ENCODE measurements at places on chromosomes 1 and 21. TPM values are rescaled to one million over a fixed set of nuclear protein-coding genes. Genes with fewer than 3 reads are reported as not detected.

GPR25 gene
- total RNA-seq = not detected

TTLL10 gene
- total RNA-seq = not detected

ADCY10 gene
- 0.38 TPM for total RNA-seq

WDR64 gene
- total RNA-seq = not detected

THEM5 gene
- not detected for total RNA-seq

OR2G6 gene
- total RNA-seq = not detected

SLC6A17 gene
- total RNA-seq = 4.7 TPM

Measured in A549 treated with Hydrocortisone at 1 μM for 4 hours (cell line).